M059J (cell line): ENCODE measurements at places on chromosomes 5 and 9. TPM values are rescaled to one million over a fixed set of nuclear protein-coding genes. Genes with fewer than 3 reads are reported as not detected.

The ZNF367 gene
- total RNA-seq, result 18.5 and 28.3 TPM in 2 replicates

The IFNA6 gene
- not detected in 2 replicates for total RNA-seq

The GRM6 gene
- total RNA-seq, result not detected in 2 replicates

The PLCXD3 gene
- total RNA-seq, result 1.3 and 2.4 TPM in 2 replicates

The RASA1 gene
- total RNA-seq, result 20.1 and 31.3 TPM in 2 replicates

The INSL4 gene
- total RNA-seq, result not detected in 2 replicates

The EFNA5 gene
- total RNA-seq, result 0.25 and 2.5 TPM in 2 replicates

The TMEM232 gene
- total RNA-seq, result 0.15 and 0.22 TPM in 2 replicates

The EHMT1 gene
- total RNA-seq, result 24.3 and 38.4 TPM in 2 replicates

The FOXI1 gene
- not detected in 2 replicates for total RNA-seq

The DMRTA1 gene
- total RNA-seq, result 2.4 and 3.1 TPM in 2 replicates

The OR1J1 gene
- not detected in 2 replicates for total RNA-seq

The RICTOR gene
- 16.9 and 17.4 TPM in 2 replicates for total RNA-seq

The PRSS3 gene
- total RNA-seq, result 0.74 and 3.1 TPM in 2 replicates

The SPATA31C1 gene
- not detected in 2 replicates for total RNA-seq

The PCDHB1 gene
- total RNA-seq, result not detected in 2 replicates

The VCP gene
- 269 and 438 TPM in 2 replicates for total RNA-seq

The CCDC183 gene
- total RNA-seq, result not detected in 2 replicates

The PKD2L2 gene
- total RNA-seq, result 0.17 TPM in 1 of 2 replicates, not detected in the other

The PRUNE2 gene
- total RNA-seq, result 4.8 and 7.2 TPM in 2 replicates

The ZNF608 gene
- total RNA-seq, result 14.2 and 18.0 TPM in 2 replicates

The C9orf72 gene
- total RNA-seq, result 2.9 and 5.8 TPM in 2 replicates
